ENCODE measurements at places on chromosomes 13 and 19.

DNA sequence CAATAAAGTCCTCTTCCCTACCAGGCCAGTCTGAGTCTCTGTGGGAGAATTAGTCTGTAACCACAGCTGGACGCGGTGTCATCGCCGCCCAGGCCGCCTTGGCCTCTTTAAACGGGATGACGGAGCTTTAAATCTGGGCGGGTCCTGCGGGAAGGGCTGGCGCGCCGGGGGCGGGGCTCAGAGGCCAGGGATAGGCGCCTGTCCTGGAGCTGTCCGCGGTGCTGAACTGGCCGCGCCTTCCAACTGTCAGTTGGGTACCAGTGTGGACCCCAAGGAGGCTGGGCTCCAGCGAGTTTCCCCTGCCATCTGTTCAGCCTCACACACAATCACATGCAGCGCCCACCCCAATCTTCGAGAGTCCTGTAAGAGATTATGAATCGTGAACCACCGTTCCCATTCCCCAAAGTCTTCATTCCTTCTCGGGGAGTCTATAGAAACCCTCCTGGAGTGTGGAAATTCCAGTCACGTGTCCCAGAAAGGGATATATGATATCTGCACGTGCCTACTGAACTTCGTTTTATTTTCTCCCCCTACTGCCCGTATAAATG is 11.5 kb downstream of the APLP1 start:
- no peak for DNase-seq

- DNase-seq = no peak
Observed at GRCh38 chr13:45713721-45714120, 11.6 kb downstream of the CBY2 start.

DNA sequence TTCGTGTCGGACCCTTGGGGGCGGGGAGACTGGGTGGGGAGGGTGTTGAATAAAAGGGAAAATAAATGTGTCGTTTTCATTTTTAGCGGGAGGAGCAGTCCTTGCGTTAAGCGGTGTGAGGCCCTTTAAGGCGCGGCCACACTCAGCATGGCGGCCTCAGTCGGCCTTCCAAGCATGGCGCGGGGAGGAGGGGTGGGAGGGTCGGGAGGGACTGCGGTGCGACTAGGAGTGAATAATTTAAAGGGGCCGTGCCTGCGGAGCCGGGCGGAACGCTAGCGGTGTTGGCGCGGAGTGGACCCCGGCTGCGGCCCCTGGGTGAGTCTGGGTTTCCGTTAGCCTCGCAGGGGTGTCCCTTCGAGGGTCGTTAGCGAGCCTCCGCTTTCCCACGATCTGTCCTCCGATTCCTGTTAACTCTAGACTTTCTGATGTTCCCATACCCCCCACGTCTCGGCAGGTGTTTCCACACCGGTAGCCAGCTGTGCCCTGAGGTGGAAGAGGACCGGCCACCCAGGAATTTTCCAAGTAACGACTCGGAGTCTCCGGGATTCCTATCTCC is 1.5 kb upstream of the PNPLA6 start:
- DNase-seq = peak; percentile 81

- DNase-seq = no peak
Observed at GRCh38 chr13:112658808-112659207, 31.0 kb upstream of the ATP11A start.

- DNase-seq = no peak
Observed at GRCh38 chr19:55087542-55087901, 11.9 kb downstream of the EPS8L1 start.

- DNase-seq = no peak
Observed at GRCh38 chr13:113753171-113753570, 5.9 kb upstream of the TMEM255B start.

DNA sequence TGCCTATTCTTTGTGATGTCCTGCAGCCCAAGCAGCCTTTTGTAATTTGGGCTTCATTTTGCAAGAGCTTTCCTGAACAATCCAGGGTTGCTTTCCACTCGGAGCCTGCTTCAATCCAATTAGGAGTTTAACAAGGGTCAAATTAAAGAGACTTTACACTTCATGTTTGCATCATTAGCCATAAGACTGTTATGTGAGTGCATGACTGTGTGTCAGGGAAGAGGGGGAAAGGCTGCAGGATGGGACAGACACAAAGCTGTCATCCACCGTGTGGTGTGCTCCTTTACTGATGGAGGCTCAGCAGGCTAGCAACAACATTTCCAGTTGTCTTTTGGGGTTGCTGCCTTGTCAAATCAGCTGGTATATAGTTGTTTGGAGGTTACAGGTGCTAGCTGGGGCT is 23.7 kb upstream of the MAB21L1 start:
- DNase-seq = no peak

DNA sequence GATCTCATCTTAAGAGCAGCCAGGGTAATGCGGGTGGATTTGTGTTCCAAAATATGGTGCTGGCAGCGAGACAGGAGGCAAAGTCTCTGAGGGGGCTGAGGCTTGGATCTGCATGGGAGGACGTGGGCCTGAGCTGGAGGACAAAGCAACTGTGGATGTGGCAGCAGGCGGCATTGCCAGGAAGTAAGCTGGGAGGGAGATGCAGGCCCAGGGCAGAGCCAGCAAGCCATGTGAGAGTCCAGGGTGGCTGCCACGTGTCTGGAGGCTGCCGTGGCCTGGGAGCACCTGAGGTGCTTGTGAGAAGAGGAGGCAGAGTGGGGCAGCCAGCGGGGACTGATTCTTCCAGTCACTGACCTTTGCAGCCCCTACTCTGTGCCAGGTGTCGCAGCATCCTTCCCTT is 52.0 kb downstream of the DPF1 start:
- no peak for DNase-seq

GRCh38 chr13:81929988-81930387 is 1589.1 kb upstream of the SPRY2 start:
- no peak for DNase-seq

GRCh38 chr13:46468570-46469463 is 81.8 kb upstream of the RUBCNL start:
- DNase-seq = no peak

DNA sequence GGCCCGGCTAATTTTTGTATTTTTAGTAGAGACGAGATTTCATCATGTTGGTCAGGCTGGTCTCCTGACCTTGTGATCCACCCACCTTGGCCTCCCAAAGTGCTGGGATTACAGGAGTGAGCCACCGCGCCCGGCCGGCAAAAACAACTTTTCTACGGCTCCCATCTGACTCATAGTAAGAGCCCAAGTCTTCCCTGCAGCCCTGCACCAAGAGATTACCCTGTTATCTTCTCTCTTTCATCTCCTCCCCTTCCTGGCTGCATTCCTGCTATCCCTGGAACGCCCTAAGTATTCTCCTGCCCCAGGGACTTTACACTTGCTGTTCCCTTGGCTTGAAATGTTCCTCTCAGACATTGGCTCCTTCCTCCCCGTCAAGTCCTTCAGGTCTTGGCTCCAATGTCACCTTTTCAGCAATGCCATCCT is 6.6 kb downstream of the AP2S1 start:
- DNase-seq = no peak

GRCh38 chr19:47067215-47067847 is 18.9 kb upstream of the TMEM160 start:
- no peak for DNase-seq
